ENCODE measurements at places on chromosomes 6 and 20. TPM values are rescaled to one million over a fixed set of nuclear protein-coding genes. Genes with fewer than 3 reads are reported as not detected.

Gene CALHM4
- total RNA-seq, result 1.3 TPM

Gene ZSCAN31
- 5.1 TPM for total RNA-seq

Gene PLCB4
- total RNA-seq, result 5.7 TPM

DNA sequence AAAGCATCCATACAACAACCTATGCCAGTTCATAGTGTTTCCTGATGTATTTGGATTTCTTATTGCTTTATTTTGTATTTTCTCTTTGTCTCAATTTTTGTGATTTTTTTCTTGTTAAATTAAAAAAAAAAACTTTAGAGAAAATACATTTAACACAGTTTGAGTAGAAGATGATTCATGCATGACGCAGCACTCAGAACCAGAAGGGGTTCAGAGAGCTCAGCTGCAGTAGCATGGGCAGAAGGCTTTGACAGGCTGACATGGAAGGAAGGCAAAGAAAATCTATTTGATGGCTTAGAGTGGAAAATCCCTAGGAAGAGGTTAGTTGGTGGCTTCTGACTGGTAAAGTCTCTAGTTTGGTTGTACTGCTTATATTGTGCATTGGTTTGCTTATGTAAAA is 207.2 kb upstream of the STXBP5 start:
- peak; percentile 81 for DNase-seq

- no peak for DNase-seq
Measured at GRCh38 chr6:20630617-20631548, 96.6 kb downstream of the CDKAL1 start.

DNA sequence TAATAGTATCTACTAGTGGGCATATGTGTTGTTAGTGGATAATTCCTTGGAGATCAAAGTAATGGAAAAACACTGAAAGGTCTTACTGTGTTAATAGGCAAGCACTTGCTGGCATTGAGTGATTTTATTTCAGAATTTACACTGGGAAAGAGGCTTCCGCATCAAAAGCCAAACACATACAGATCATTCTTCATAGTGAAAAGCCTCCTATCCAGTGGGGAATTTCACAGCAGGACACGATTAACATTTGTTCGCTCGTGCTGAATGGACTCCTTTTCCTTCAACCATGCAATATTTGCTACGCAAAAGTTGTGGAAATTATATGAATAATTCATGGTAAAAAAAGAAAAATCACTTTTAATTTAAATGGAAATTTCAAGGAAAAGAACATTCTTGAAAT is 26.4 kb downstream of the GABRR1 start:
- DNase-seq, result no peak

DNA sequence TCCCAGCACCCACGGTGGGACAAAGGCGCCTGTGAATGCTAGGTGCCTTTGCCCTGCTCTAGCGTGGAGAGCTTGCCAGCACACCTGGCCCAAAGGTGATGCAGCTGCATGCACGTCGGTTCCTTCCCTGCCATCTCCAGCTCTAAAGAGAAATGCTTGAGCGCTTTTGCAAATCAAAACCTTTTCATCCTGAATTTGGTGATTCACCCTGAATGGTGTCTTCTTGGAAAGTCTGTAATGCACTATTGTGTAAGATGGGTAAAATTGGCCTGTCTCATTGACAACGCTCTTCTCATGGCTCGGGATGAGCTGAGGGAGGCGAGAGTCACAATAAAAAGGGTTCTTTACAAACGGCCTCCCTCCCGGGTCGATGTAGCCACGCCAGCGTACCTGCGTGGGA is 103.1 kb upstream of the ID4 start:
- DNase-seq, result no peak

DNA sequence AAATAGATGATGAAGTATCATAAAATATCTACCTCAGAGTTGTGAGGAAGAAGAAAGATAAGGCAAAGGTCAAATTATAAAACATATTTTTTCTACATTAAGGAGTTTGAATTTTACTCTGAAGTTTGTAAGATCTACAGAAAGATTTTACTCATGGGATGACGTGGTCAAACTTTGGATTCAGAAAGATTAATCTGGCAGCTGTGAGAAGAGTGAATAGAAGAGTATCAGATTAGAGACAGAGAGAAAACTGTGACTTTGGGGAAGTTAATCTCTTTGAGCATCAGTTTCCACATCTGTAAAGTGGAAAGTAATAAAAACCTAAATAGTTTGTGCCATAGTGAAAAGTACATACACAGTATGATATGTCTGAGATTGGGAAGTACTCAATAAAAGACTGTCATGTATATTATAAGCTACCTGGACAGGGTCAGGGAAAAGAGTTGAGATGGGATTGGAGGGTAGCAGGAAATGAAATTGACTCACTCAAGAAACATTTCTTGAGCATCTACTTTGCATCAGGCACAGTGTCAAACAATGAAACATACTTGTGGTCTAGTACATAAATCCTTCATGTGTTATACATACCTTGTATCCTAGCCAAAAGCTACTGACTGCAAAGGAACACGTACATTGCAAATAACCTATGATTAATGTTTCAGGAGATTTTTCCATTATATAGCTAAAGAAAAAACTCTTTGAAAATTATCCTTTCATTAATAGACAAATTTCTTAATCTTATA is 222.1 kb downstream of the TMEM200A start:
- peak; percentile 75 for DNase-seq

GRCh38 chr20:44182135-44182765 is 4.7 kb downstream of the JPH2 start:
- DNase-seq, result no peak

- DNase-seq, result no peak
Measured at GRCh38 chr6:34985236-34985635, 96.2 kb downstream of the ANKS1A start.

Gene SCRT2
- total RNA-seq, result not detected

Gene PLTP
- total RNA-seq, result 10.3 TPM

All from LHCN-M2 (cell line).